Bronchial epithelial cell (primary cell): ENCODE measurements at places on chromosomes 6 and 20.

GRCh38 chr6:87945181-87945580 is 102.5 kb upstream of the SPACA1 start:
- DNase-seq, result peak; percentile 35

- no peak for DNase-seq
Observed at GRCh38 chr20:50343490-50344179, 153.0 kb downstream of the CEBPB start.

DNA sequence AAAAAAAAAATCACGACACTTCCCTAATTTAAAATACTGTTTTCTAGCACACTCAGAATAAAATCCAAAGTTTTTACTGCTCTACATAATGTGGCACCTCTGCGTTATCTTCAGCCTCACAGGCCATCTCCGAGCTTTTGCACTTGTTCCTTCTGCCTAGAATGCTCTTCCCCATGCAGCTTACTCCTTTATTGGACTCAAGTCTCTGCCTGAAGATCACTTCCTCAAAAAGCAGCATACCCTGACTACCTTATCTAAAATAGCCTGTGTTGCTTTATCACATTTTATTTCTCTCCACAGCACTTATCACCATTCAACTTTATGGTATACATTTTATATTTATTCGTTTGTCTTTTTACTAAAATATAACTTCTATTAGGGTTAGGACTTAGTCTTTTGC is 2.3 kb downstream of the ZNF322 start:
- DNase-seq, result no peak

DNA sequence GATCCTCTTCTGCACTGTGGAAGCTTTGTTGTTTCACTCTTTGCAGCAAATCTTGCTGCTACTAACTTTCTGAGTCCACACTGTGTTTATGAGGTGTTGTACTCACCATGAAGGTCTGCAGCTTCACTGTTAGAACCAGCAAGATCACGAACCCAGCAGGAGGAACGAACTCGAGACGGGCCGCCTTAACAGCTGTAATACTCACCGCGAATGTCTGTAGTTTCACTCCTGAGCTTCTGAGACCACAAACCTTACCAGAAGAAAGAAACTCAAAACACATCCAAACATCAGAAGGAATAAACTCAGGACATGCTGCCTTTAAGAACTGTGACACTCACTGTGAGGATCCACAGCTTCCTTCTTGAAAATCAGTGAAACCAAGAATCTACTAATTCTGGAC is 48.1 kb upstream of the MBOAT1 start:
- DNase-seq, result no peak

DNA sequence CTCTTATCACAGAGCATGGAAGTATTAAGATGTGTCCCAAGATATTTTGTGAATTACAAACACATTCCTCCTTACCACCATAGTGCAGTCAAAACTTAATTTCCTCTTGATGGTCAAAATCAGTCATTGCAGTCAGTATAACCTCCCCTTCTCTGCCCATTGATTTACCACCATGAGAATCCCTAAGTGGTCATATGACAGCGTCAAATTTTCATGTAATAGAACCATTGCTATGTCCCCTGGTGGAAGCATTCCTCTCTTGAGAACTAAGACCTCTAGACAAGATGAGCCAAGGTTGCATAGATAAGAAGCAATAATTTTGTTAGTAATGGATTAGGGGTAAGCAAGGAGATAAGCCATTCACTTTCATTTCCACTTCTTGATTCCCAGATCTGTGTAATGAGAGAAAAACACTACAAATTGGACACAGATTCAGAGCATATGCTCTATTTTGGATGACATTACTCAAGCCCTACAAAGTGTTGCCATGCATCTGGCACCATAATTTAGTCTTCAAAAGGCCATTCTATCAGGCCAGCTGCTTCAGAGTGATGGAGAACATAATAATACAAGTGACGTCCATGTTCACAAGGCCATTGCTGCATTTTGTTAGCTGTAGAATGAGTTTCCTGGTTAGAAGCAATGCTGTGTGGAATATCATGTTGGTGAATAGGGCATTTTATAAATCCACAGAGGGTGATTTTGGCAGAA is 49.6 kb upstream of the PDE7B start:
- DNase-seq, result no peak

GRCh38 chr20:51125780-51126179 is 102.9 kb upstream of the KCNG1 start:
- no peak for DNase-seq

- DNase-seq, result no peak
Observed at GRCh38 chr6:165365371-165365770, 56.0 kb upstream of the C6orf118 start.

DNA sequence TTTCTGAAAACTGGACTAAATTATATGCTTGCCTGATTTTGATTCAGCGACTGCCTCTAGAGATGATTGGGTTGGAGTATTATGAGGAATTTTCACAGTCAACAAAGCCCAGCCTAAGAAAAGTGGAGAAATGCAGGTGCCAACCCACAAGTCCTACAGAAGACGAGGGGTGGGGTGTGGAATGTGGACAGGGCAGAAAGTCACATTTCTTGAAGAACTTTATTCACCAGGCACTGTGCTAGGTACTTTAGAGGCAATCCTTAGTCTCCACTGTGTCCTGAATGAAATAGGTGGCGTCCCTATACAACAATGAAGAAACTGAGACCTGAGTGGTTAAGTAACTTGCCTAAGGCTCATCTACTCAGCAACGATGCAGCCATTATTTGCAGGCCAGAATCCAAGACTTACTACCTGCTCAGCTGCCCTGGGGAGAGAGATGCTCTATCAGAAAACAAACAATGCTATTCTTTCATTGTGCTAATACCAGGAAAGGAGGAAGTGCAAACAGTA is 106.3 kb downstream of the RNF144B start:
- DNase-seq, result peak; percentile 58

- DNase-seq, result peak; percentile 74
Observed at GRCh38 chr6:25389471-25389870, 110.3 kb downstream of the CARMIL1 start.

DNA sequence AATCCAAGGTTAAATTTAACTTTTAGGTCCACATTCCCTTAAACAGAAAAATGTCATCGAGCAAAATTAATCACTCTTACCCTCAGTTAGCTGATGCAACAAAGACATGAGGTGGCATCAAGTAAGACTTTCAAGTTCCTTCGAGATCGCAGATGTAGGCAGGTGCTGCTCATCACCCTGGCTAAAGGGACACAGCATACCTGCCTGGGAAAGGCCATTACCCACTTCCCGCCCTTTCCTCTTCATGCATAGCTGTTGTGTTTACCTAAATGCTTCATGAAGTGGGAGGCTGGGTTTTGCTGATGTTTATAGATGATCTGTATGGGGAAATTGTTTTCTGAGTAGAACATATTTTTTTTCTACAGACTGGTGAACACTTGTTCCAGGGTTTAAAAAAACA is 67.7 kb downstream of the GFRA4 start:
- no peak for DNase-seq

DNA sequence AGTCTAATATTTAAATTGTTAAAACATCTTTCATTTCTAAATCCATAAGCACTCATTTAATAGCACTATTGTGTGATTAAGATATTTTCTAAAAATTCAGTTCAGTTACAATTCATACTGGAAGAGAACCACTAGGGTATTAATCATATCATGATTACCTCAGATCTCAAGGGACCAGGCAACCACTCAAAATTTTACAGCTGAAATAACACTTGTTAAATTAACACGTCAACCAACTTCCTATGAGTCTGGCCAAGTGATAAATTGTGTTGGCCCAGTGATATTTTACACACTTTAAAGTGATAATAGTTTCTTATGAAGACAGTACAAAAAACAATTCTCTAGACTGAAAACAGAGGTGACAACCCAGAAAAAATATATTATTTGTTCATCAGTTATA is 869.0 kb upstream of the ADGRB3 start:
- no peak for DNase-seq

GRCh38 chr20:3744806-3745685 is 12.6 kb downstream of the HSPA12B start:
- peak; percentile 87 for DNase-seq

GRCh38 chr20:63151554-63152321 is 64.2 kb downstream of the YTHDF1 start:
- no peak for DNase-seq

GRCh38 chr20:24651171-24651975 is 181.9 kb downstream of the SYNDIG1 start:
- peak; percentile 17 for DNase-seq

GRCh38 chr6:134636186-134636799 is 313.6 kb downstream of the ALDH8A1 start:
- DNase-seq, result no peak

- no peak for DNase-seq
Observed at GRCh38 chr6:119328254-119328653, 21.3 kb downstream of the MAN1A1 start.

DNA sequence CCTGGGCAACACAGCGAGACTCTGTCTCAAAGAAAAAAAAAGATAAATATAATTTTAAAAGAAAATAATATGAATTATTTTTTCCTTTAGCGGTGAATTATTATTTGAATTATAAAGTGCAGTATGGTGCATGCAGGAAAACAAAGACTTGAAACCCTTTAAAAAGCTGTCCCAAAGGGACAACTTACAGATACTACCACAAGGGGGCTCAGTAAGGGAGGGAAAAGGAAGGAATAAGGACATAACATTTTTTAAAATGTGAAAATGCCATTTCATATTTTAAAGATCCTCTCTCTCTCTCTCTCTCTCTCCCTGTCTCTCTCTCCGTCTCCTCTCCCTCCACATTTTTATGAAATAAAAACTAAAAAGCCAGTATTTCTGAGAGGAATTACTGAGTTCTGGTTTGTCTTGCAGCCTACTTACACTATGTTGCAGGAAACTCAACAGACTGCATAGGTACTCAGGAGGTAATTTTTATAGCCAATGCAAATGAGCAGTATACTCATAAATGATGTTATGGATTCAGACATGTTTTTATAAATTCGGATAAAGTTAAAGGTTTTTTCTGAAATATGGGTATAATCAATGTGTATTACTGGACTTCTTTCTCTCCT is 455.0 kb upstream of the GJE1 start:
- peak; percentile 38 for DNase-seq

- no peak for DNase-seq
Observed at GRCh38 chr20:9344083-9344920, 170.1 kb upstream of the LAMP5 start.

DNA sequence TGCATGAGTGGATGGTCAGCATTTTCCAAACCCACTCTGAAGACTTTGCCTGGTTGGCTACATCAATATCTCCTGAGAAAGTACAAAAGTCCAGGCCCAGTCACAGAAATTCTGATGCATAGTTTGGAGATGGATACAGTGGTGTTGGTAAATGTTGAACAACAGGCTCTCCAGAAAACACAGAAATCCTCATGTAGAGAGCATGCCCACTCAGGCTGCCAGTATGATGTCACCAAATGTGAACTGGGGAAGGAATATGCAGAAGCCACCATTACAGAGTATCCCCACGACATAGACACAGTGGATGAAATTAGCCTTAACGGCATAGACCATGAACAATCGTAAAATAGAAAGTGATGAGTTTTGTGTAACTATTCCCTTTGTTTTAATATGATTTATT is 97.1 kb upstream of the NXT1 start:
- no peak for DNase-seq

- DNase-seq, result peak; percentile 75
Observed at GRCh38 chr6:44126320-44127149, 717 bp downstream of the MRPL14 start.

- DNase-seq, result no peak
Observed at GRCh38 chr6:149503276-149503675, 18.5 kb upstream of the ZC3H12D start.

GRCh38 chr6:169812257-169812644 is 60.8 kb downstream of the ERMARD start:
- DNase-seq, result no peak

- no peak for DNase-seq
Observed at GRCh38 chr6:161138543-161139303, 135.1 kb downstream of the AGPAT4 start.

- DNase-seq, result peak; percentile 12
Observed at GRCh38 chr20:40536808-40537207, 152.2 kb downstream of the MAFB start.

DNA sequence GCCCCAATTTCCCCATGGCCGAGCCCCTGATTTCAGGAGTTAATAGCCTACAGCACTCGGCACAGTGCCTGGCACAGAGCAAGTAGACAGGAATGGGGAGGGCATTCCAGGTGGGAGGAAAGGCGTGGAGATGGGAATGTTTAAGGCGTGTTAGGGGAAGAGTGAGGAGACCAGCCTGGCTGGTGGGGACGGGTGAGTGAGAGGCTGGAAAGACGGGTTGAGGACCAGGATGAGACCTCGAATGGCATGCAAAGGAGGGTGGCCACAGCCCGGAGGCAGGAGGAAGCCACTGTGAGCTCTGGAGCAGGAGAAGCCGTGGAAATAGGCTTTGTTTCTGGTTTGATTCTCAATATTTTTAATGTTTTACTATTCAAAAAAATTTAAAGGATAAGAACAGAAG is 49.5 kb downstream of the CEBPB start:
- no peak for DNase-seq

GRCh38 chr6:138559143-138559542 is 59.8 kb upstream of the NHSL1 start:
- DNase-seq, result no peak

DNA sequence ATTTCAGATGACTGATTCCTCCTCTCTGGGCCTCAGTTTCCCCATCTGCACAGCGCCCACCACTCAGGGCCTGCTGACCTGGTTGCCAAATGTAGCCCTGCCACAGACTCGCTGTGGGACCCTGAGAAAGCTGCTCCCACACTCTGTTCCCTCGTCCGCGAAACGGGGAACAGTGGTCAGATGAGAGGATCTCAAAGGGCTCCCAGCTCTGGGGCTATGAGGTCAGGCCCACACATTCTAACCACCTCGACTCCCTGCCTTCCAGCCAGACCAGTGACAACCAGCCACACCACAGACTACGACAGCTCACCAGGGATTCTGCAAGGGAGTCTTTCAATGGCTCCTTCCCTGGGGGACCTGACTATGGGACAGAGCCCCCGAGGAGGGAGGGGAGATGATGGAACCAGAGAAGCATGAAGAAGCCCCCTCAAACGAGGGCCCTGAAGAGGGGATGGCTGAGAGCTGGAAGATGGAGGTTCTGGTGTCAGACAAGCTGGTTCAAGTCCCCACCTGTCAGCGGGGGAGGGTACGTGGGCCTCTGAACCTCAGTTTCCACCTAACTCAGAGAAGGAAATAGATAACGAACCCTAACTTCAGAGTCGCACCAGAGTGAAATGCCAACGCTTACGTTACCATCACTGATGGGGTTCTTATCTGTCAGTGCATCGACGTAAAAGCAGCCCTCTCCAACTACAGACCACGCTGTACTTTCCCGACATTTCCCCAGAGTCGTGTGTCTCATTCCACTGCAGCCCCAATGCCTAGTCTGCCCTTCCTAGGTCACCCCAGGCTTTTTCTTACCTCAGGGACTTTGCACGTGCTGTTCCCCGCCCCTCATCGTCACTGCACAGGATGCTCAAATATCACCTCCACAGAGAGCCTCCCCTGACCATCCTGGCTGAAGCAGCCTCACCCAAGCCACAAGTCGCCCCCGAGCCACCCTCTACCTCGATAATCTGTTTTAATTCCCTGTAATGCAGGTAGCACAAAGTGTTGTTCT is 60.5 kb downstream of the PREX1 start:
- no peak for DNase-seq

- peak; percentile 55 for DNase-seq
Observed at GRCh38 chr20:54292185-54292584, 84.3 kb downstream of the PFDN4 start.

GRCh38 chr20:25021336-25021735 is 28.8 kb upstream of the APMAP start:
- no peak for DNase-seq
